ENCODE measurements at places on chromosomes 13 and 19.

DNA sequence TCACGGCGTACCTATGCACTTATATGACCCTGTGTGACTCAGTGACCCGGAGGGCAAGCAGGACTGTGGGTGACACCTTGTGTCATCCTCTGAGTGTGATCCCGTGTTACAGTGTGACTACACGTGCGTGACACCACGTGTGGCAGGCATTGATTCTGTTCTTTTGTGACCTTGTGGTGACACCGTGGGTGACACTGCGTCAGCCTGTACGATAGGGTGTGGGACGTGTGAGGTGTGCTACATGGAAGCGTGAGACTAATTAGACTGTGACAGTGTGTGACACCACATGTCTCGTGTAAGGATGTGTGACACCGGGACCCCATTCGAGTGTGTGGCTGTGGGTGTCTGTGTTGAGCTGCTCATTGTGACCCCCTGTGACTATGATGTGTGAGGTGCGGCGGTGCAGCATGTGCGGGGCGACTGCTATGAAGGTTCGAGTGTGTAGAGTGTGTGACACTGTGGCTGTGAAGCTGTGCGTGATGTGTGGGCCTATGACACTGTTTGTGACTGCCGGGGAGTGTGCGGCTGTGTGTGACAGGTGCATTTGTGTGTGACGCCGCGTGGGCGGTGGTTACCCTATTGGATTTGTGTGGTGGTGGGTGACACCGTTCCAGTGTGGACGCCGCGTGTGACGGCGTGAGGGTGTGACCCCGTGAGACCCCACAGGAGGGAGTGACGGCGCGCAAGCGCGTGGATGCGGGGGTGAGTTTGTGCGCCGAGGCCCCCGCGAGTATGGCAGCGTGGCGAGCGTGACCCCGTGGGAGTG is 399 bp upstream of the SPTBN4 start:
- peak; percentile 78 for DNase-seq

GRCh38 chr19:19260417-19261214 is 12.5 kb downstream of the TM6SF2 start:
- no peak for DNase-seq

DNA sequence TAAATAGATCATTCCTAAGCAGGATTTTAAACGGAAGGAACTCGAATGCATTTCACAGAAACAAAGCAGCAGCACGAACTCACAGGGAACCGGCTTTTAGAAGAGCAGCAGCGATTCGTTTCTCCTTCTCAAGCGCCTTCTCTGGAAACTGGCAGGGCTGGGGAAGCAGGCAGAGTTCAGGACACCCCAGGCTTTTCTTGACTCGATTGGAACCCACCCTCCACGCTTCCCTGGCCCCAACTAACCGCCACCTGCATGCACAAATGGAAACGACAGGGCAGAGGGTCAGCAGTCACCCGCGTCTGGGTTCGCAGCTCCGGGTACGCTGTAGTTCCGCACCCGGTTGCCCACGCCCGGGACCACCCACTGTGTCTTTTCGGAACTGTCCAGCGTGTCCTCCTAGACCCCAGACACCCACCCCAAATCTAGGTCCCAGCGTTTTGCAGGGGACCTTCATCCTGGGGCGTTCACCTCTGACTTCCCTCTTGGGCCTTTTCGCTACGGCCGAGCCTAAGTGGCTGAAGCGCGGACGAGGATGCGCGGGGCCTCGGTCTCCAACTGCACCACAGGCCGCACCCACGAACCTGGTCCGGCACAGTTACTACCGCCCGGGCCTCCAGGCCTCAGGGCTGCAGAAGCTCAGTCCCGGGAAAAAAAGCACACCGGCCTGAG is 500 bp downstream of the ZFP30 start:
- peak; percentile 47 for DNase-seq

DNA sequence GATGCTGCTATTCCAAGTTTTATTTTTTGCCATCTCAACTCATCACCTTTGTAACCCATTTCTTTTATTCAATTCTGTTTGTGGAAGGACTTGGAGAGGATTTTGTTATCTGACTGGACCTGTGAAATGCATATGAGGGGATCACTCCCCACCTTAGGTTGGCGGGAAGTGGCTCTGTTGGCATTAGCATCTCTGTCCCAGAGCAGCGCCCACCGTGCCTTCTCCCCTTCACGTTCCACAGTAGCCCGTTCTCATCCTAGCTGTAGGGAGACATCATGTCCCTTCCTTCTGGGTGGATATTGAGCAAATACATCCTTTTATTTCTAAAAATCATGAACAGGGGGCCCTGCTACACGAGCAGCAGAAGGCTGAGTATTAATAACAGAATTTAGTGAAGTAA is 330.4 kb downstream of the RFC3 start:
- DNase-seq = no peak

- no peak for DNase-seq
These were observed 326.2 kb upstream of the GPC6 start for GRCh38 chr13:92900446-92900845.

DNA sequence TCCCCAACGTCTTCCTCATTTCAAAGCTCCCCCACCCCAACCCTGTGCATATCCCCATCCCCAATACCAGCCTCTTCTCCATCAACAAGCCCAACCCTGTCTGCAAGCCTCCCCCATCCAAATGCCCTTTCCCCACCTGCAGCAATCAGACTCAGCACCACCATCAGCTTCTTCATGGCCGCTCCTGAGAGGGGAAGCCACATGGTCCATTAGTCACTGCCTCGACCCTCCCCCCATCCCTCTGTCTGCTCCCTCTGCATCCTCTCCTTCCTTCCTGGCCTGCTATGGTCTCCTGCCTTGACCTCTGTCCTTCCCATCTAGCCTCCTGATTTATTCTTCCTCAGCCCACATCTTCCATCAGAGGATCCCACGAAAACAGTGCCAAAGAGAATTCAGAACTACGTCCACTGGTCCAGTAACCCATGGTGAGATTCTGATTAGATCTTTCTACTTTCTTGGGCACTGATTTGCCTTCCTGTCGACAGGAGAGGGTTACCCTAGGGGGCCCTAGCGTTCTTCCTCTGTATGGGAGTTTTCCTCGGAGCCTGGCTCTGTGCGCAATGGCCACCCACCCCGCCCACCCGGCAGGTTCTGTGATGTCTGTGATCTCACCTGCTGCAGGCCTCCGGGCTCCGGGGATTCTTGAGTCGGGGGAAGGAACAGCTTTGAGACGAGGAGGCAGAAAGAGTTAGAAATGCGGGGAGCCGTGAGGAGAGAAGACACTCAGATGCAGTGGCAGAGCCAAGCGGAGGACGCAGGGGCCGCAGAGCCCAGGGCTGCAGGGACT is 1.3 kb downstream of the KLK6 start:
- no peak for DNase-seq

- peak; percentile 100 for DNase-seq
These were observed 5.6 kb upstream of the GPI start for GRCh38 chr19:34359140-34359953.

DNA sequence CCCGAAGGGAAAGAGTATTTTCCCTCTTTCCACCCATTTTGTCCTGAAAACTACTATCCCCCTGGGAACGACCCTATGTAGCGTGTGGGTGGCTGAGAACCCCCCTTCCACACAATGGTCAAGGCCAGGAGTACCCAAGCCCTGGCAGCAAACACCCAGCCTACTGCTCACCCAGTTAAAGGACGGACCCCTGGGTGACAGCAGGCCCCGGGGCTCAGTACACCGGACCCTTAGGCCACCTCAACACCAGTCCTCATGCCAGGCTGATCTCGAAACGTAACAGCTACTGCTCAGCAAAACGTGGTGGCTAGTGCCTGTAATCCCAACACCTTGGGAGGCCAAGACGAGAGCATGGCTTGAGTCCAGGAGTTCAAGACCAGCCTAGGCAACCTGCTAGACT is 1.4 kb downstream of the ANKRD27 start:
- no peak for DNase-seq

GRCh38 chr13:75480671-75481175 is 1.2 kb downstream of the TBC1D4 start:
- no peak for DNase-seq

DNA sequence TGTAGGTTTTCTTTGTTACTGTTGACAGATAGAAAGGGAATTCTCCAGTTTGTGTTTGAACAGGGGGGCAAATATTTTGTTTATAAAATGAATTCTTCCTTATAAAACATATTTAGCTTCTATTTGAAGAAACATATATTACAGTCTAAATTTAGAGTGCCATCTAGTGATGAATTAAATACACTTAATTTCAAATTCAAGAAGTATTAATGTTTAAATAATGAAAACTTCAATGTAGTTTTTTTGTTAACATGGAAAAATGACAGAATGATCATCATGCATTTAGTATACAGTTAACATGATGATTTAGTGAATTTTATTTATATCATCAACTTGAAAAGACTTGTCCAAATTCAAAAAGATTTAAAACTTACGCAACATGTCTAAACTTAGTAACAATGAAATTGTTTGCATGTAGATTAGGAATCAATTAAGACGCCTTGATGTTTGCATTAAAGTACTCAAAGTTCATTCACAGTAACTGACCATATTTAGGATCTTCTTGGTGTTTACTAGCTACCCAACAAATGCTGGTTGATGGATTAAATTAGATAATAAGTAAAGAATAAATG is 765.9 kb upstream of the SLITRK1 start:
- DNase-seq = no peak

GRCh38 chr19:39327363-39328045 is 6.8 kb upstream of the LRFN1 start:
- DNase-seq = no peak

DNA sequence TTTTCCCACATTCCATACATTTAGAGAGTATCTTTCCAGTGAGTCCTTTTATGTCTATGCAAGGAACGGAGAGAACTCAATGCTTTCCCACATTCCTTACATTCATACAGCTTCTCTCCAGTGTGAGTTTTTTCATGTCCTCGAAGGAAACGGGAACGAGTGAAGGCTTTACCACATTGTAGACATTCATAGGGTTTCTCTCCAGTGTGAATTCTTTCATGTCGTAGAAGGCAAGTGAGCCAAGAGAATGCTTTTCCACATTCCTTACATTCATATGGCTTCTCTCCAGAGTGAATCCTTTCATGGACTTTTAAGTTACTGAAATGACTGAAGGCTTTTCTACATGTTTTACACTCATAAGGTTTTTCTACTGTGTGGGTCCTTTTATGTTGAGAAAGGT is 17.1 kb downstream of the ZNF823 start:
- DNase-seq = no peak

DNA sequence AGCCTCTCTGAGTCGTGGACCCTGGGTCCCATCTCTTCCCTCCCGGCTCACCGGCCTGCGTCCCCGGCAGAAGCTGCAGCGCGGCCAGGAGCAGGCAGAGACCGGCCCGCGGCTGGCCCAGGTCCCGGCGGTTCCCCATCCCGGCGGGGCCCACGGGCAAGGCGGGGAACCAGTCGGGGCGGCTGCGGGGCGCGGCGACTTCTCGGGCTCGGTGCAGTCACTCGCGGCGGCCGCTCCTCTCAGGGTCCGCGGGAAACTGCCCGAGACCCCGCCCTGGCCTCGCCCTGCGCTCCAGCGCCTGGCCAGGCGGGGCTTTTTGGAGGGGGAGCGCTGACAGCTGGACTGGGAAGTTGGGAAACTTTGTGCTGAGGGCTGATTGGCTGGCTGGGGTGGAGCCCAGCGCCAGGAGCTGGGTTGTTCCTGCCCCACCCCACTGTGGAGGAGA is at the start of gene COL5A3:
Gene COL5A3 (minus strand): TSS at position 258 of the 445 bp plus-strand sequence. CDS start 119 bp downstream, at position 139.
- peak; percentile 46 for DNase-seq

DNA sequence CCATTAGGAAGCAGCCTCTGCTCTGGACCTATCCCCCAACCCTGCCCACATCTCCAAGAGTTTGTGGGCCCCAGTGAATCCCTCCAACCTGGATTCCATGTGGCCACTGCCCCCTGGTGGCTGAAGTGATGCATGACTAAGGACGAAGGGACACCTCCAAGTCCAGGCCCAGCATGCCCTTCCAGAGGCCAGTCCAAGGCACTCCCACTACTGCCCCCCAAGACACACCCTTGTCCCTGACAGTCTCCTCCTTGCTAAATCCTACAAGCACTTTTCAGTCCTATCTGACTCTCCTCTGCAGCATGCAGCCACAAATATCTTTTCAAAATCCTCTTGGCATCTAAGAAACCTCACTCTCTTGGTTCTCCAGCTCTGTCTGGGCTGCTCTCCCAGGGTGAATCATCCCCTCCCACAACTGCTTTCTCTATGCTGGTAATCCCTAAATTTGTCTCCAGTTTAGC is 33.0 kb downstream of the DEDD2 start:
- DNase-seq = peak; percentile 86

GRCh38 chr13:32936716-32937115 is 79.5 kb upstream of the KL start:
- no peak for DNase-seq

DNA sequence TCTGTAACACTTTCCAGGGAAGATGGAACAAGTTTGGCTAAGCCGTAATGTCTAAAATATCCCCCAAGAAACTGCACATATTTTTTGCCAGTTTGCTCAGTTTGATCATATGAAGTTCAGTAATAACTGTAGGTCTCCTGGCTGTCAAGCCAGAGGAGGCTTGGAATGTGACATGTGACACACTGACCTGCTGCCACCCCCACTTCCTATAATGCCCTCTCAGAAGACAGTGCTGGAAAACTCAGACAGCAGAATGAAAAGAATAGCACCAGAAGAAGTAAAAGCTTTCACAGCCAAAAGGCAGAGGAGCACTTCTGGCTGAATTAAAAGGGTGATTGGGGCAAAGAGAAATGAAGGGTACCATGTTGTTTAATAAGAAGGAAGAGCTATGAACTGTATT is 67.4 kb upstream of the UBAC2 start:
- DNase-seq = no peak

DNA sequence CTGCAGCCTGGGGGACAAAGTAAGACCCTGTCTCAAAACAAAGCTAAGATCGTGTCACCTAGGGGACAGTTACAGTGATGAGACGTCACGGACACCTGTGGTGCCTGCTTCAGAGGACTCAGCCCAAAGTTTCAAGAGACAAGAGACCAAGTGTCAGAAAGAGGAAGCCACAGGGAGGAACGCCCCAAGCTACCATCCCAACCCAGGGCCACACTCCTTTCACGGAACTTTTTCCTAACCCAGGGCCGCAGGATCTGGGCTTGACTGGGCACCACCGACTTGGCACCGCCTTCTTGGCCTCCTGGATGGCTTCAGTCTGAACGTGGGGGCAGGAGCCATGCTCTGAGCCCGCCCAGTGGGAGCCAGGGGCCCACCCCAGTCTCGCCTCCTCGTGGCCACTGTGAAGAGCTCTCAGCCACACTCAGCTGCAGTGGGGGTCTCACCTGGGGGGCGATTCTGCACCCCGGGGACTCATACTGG is 8.5 kb downstream of the MOB3A start:
- peak; percentile 55 for DNase-seq

GRCh38 chr19:29399804-29400203 is 126.0 kb upstream of the VSTM2B start:
- DNase-seq = no peak

Data from suppressor macrophage treated with lipopolysaccharide for 4 hours (primary cell).